Natural killer cell (primary cell): ENCODE measurements at places on chromosomes 5 and 9. TPM values are rescaled to one million over a fixed set of nuclear protein-coding genes. Genes with fewer than 3 reads are reported as not detected.

- no peak for DNase-seq
These were observed 54.8 kb upstream of the RASGRF2 start for GRCh38 chr5:80905405-80905804.

DNA sequence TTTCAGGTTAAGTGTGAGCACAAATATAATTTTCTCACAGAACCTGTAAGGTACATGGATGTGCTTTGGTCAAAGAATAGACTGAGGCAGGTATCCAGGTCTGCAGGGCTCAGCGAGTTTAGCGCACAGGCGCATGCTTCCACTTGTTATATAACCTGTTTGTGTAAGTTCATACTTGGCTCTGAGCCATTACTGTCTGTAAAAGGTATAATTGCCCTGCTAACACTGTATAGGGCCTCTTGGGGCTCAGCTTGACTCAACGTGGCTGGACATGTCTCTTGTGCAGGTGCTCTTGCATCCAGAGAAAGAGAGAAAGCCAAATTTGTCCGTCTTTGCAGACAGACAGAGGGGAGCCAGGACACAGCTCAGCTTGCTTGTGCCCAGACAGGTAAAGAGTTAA is 759.6 kb downstream of the MTRR start:
- no peak for DNase-seq

DNA sequence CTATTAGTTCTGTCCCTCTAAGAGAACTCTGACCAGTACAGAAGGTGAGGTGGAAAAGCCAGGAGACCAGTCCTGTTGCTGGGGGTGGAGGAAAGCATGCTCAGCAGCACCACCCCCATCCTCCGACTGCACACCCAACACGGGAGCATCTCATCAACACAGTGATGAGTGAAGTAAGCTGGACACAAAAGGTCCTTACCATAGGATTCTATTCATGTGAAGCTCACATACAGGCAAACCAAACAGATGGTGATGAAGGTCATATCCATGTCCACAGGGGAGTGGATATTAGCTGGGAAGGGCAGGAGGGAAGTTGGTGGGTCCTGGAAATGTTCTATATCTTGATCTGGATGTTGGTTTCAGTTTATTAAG is 14.8 kb upstream of the MARCHF6 start:
- no peak for DNase-seq

The SYNPO gene
- 0.48 TPM for total RNA-seq

The PCDHGB5 gene
- 4.2 TPM for total RNA-seq

- DNase-seq: no peak
These were observed 94.0 kb downstream of the SMARCA2 start for GRCh38 chr9:2109069-2109650.

GRCh38 chr5:93567424-93567823 is 13.6 kb downstream of the NR2F1-AS1 start:
- DNase-seq: no peak

- DNase-seq: no peak
These were observed 1020.7 kb downstream of the PTPRD start for GRCh38 chr9:9592104-9592503.

The GABRP gene
- total RNA-seq: not detected

DNA sequence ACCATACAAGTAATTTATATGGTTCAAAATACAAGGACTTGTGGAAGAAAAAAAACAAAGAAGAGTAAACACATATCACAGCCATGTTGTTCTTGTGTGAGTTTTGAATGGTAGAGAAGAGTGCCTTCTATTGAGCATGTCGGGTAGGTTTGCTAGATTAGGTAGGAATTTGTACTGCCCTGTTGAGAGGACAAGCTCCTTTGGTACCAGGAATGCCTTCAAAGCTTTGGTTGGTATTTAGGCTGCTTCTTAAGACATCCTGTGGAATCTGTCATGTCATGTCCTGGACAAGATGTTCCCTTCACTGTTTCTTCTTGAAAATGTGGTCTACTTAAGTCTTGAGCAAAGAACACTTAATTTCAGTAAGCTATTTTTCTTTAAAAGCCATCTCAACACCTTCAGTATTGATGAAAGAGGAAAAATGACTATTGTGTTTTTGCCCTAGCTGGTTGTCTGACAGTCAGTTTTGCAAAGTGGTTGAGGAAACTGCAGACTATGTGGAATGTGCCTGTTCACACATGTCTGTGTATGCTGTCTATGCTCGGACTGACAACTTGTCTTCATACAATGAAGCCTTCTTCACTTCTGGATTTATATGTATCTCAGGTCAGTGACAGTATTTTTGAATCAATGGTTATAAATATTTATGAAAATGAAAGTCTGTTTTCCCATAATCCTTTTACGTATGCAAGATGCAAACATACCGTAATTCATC is 296.9 kb downstream of the ADGRV1 start:
- DNase-seq: no peak

The SARDH gene
- total RNA-seq: 6.8 TPM

DNA sequence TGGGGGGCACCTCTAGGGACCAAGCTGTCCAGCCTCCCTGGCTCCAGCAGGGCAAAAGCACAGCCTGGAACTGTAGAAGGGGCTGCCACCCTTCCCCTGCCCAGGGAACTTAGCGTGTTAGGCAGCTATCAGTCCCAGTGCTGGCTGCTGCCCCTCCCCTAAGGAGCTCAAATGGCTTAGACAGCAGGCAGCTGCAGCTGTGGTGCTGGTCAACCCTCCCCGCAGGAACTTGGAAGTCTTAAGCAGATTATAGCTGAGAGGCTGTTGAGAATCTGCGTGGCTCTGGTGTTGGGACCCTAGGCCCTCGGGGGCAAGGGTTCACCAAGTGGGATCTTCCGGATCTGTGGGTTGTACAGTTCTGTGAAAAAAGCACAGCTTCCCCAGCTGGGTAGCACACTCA is 536.5 kb upstream of the CDH10 start:
- no peak for DNase-seq

DNA sequence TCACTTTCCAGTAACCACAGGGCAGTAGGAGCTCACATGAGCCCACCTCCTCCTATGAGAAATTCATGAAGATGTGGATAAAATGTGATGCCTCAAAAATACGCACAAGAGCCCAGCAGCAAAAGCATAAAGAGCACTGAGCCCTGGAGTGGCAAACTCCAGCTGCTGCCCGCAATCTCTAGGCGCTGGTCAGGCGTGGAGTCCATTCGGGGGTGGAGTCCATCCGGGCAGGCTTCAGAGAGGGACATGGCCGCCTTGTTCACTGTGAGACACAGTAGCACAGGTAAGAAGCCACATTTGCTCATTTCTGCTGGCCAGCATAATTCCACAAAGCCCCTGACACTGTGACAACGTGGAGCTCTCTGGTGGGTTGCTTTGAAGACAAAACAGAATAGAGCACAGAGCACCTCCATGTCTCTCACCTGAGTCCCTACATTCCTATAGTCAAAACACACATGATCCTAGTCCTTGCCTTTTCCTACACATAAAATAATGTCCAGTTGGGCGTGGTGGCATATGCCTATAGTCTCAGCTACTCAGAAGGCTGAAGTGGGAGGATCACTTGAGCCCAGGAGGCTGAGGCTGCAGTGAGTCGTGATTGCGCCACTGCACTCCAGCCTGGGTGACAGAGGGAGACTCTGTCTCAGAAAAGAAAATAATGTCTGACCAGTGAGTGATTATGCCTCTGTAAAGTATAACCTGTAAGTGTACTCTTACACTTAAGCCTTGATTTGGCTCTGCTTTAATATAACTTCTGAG is 365.2 kb downstream of the GADD45G start:
- no peak for DNase-seq

DNA sequence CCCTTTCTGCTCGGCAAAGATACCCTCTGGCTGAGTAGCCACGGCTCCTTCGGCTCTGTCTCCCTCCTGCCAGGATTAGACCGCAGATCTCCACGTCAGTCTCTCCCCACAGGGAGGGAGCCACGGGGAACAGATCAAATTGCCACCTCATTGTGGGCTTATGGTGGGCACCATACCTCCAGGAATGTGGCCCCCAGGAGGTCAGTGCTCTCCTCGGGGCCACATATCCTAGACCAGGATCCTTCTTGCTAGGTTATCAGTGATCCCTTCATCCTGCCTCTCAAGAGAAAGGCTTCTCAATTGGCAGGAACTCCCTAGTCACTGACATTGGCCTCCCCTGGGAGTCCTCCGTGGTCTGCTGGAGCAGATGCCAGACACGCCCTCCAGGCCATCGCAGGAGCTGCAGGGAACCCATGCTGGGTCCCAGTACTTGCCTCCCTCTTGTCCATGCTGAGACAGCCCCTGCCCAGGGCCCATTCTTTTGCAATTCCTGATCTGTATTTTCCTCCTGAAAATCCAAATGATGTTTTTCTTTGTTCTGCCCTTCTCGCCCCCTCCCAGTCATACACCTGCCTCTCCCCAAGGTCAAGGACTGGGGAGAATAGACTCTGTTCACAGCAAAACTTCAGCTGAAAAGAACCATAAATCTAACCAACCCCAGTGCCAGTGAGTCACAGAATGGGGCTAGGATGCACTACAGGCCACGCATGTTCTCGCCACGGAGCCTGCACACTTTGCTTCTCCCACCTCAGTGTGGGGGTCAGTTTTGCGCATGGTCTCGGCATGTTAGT is 31.6 kb upstream of the ENHO start:
- DNase-seq: no peak

GRCh38 chr9:128102861-128103588 is 24.5 kb downstream of the PTGES2 start:
- DNase-seq: no peak

The LEAP2 gene
- 1.3 TPM for total RNA-seq

GRCh38 chr9:123807251-123807650 is 122.7 kb downstream of the DENND1A start:
- no peak for DNase-seq

- no peak for DNase-seq
These were observed 42.8 kb upstream of the CDK5RAP2 start for GRCh38 chr9:120622790-120623189.

- no peak for DNase-seq
These were observed 1.6 kb downstream of the SLC22A4 start for GRCh38 chr5:132295505-132296411.

The PCYOX1L gene
- 16.6 TPM for total RNA-seq

DNA sequence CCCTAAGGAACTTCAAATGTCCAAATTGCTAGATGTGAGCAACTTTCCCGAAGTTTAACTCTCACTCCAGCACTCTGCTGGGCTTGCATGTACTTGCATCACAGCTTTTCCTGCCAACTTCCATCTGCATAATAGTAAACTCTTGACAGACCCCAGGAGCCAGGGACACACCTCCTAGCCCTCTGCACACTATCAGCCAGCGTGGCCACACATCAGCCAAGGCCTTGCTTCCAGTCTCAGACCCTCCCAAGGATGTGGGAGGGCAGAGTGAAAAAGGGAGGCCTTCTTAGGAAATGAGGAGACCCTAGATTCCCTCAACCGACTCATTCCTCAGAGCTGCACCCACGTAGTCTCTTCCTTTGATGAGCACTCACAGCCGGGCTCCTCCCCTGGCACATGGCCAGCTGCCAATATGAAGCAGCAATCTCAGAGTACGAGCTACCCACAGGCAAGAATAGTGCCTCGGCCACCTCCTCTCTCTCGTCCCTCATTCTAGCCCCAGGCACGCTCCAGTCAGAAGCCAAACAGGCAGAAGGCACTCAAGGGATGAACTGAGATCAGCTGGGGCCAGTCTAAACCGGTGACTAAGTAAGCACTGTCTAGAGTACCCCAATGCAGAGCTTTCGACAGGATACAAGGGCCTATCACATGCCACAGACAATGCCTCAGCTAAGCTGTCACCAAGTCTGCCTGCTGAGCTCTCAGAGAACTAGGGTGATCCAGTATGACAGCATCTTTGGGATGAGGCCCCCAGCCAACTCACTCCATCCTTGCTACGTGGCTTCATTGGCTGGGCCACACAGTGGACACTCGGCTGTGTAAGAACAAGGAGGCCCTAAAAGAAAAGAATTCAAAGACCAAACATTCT is 2.3 kb downstream of the P4HA2 start:
- no peak for DNase-seq

The CCDC152 gene
- total RNA-seq: 4.0 TPM

The LURAP1L gene
- total RNA-seq: not detected

The GRIA1 gene
- total RNA-seq: not detected

- no peak for DNase-seq
These were observed 395.4 kb downstream of the DTWD2 start for GRCh38 chr5:118593003-118593328.

GRCh38 chr5:83837265-83837907 is 116.7 kb upstream of the HAPLN1 start:
- DNase-seq: no peak

DNA sequence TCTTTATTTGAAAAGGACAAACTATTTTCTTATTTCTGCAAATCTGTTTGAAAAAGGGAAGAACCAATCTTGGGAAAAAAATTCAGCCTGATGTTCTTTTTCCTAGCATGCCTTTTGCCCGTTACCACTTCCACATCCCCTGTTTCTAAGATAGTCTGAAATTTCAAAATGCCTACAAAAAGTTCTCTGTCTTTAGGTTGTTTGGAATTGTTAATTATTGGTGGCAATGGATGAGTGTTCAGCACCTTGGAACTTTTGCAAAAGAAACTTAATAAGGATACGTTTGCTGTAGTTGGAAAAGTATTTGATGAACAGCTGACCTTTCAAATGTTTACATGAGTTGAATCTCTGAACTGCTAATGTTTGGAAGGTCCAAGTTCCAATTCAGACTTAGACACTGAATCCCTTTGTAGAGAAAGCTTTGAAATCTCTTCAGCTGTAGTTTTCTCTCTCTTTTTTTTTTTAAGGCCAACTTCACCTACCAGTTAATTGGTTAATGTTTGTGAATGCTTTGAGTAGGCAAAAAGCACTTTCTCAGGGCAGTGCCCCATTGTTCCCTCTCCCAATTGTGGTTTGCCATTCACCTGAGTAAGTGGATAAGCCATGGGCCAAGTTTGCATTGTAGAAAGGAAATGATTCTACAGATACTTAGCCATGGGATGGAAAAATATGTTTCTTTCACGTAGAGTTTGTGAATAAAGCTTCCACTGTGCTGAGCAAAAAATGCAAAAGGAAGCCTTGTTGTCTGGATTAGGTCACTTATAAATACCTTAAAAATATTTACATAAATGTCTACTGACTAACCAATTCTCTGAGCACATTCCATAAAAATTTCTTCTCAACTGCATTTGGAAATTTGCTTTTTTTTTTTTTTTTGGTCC is 156.4 kb upstream of the ELL2 start:
- DNase-seq: no peak

GRCh38 chr9:81431641-81432040 is 257.7 kb downstream of the TLE1 start:
- DNase-seq: no peak

- DNase-seq: no peak
These were observed 56.9 kb upstream of the MTMR12 start for GRCh38 chr5:32369542-32370155.

The ZDHHC11 gene
- 7.0 TPM for total RNA-seq

The AIF1L gene
- total RNA-seq: not detected

The ORM2 gene
- total RNA-seq: not detected

- DNase-seq: no peak
These were observed 31.6 kb downstream of the PROP1 start for GRCh38 chr5:177964471-177964870.

GRCh38 chr5:153187503-153187902 is 303.0 kb upstream of the GRIA1 start:
- DNase-seq: no peak

GRCh38 chr5:65128226-65128625 is 353.5 kb downstream of the ADAMTS6 start:
- DNase-seq: no peak

The OR1L6 gene
- total RNA-seq: not detected
